ENCODE measurements at places on chromosomes 5 and 9.

GRCh38 chr5:154830219-154830595 lies 20.2 kb downstream of the FAXDC2 start:
- no peak for DNase-seq

DNA sequence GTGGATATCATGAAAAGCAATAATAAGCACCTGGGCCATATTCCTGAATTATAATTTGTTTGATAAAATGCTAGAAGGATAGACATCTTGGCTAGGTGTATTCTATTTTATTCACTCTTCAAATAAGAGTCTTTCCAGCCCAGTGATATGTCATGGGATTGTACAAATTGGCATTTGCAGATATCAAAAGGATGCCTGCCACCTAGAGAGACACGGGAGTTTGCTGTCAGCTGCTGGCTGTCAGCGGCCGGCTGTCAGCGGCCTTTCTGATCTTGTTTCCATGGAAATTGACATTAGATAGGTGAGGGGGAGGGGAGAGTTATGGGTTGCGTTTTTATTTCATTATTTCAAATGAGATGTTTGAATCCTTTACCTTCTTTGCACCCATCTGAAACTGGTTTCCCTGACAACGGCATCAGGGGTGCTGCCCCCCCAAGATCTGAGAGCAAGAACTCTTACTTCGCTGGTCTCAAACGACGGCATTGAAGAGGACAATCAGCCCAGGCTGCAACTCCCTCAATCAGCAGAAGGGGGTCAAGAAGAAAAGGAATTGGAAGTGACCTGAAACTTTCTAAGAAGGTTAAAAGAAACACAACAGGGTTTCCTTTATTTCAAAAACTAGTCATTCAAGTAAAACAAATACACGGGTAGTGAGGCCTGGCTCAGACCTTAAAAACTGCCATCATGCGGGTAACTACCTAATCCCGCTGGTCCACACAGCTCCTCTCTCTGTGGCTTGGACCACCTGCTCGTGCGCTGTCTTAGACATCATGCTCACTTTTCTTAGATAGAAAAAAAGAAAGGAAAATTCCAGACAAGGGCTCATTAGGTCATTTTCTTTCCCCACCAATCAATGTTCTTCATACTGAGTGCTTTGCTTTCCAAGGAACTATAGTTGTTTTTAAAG lies 115.7 kb downstream of the TLE1 start:
- DNase-seq, result no peak

GRCh38 chr5:164265566-164265965 lies 760.1 kb downstream of the MAT2B start:
- no peak for DNase-seq

- DNase-seq, result no peak
These were observed 49.2 kb upstream of the MINAR2 start for GRCh38 chr5:129698661-129699060.

GRCh38 chr9:93292288-93292615 lies 108.3 kb downstream of the WNK2 start:
- no peak for DNase-seq
